Stimulated activated CD4-positive, alpha-beta T cell treated with anti-CD3 and anti-CD28 coated beads, Interleukin-2, amount 100 ng/mL, for 24 hours (primary cell): ENCODE measurements at places on chromosomes 2 and 18.

DNA sequence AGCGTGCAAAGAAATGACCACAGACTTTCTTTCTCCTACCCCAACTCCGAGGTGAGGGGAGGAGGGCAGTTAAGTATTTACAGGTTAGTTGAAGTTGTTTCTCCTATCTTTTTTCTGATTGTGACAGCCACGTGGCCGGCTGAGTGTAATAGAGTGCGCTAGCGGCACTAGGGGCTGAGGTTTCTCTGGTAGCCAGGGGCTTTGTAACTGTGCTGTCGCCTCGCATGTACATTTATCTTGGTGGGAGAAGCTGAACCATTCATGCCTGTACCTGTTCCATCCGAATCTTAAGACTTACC, 214.1 kb upstream of the STON1 start:
- peak; percentile 52 for DNase-seq

- DNase-seq, result no peak
Measured at GRCh38 chr2:102506743-102507142, 33.7 kb downstream of the SLC9A4 start.

DNA sequence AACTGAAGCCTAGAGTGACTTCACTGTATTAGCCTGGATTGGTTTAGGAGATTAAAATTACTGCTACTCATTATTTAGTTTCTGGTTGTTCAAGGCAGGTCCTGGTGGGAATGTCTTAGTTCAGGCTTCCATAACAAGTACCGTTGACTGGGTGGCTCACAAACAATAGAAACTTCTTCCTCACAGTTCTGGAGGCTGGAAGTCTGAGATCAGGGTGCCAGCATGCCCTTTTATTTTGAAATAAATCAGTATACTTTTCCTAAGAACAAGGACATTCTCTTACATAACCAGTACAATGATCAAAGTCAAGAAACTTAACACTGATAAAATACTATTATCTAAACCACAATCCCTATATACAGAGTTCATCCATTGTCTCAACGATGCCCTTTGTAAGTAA, 4.0 kb upstream of the DAW1 start:
- no peak for DNase-seq

- DNase-seq, result no peak
Measured at GRCh38 chr2:207616185-207616584, 9.0 kb downstream of the METTL21A start.

GRCh38 chr2:171956135-171956825, 34.0 kb downstream of the HAT1 start:
- no peak for DNase-seq

- DNase-seq, result no peak
Measured at GRCh38 chr18:34153711-34154110, 71.0 kb downstream of the NOL4 start.

- DNase-seq, result no peak
Measured at GRCh38 chr18:49527631-49528327, 34.1 kb upstream of the LIPG start.

DNA sequence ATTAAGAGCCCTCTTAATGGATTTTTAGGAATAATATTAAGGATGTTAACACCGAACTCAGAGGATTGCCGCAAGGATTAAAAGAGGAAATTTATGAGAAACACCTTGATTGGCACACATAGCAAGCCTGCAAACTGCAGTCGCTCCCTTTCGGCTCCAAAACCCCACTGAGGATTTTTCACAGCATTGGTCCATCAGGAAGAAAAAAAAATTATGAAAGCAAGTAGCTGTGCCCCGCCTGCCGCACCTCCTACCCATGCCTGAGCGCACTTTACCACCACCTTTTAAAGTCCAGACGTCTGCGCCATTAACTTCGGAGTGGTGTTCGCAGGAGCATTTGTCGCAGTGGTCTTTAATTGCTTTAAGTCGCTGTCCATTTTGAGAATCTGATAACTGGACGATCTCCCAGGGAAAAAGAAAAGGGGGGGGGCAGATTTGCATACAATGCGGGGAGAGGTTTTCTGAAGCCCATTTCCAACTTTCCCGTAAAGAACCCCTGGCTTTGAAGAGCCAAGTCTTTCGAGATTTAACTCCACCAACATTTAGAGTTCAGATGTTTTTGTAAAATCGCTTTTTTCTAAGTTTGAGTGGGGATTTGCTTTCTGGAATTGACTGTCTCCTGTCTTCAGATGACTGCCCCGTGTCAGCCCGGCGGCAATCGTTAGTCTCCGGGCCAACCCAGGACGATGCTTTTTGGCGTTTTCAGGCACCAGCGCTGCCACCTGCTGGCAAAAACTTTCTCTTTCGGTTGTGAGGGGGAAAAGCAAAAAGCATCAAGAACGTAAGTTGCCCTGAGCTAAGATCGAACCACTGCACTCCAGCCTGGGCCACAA, 913 bp upstream of the TRABD2A start:
- peak; percentile 88 for DNase-seq

DNA sequence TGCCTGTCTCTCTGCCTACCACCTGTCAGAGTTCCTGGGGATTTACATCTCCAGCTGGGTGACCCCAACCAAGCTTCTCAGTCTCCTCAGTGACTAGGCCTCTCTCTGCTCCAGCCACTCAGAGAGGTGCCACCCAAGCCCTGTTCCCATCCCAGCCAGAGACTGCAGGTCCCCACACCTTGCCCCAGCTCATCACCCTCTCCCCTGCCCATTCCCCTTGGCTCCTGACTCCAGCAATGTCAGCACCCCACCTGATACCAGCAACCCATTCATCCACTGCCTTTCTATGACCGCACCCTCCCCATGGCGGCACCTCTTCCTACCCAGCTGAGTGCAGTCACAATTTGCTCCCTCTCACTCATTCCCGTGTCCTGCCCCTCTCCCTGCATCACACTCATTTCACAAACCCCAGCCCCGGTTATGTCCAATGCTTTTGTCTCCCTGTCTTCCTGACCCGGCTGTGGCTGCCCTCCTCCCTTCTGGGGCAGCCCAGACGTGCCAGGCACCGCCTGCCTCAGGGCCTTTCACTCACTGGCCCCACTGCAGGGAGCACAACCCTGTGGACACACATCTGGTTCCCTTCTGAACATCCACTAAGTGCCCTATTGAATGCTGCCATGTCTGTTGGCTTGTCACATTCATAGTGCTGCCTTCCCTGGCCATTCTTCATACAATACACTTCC, 494.8 kb upstream of the HS6ST1 start:
- DNase-seq, result no peak

DNA sequence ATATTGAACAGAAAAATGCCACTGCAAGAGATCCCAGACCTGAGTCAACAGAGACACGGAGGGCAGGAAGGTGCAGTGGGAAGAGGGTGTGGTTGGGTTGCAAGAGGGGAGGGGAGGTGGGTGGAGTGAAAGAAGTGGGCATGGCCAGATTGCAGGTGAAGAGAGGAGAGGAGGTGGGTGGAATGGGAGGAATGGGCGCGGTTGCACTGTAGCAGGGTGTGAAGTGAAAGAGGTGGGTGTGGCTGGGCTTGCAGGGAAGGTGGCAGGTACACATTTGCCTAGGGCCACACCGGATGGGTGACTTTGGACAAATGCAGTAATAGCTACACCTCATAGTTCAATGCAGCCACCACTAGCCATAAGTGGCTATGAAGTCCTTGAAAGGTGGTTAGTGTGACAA, 71.1 kb downstream of the DOCK10 start:
- DNase-seq, result no peak

- no peak for DNase-seq
Measured at GRCh38 chr2:97673182-97673914, 3.8 kb downstream of the C2orf92 start.

DNA sequence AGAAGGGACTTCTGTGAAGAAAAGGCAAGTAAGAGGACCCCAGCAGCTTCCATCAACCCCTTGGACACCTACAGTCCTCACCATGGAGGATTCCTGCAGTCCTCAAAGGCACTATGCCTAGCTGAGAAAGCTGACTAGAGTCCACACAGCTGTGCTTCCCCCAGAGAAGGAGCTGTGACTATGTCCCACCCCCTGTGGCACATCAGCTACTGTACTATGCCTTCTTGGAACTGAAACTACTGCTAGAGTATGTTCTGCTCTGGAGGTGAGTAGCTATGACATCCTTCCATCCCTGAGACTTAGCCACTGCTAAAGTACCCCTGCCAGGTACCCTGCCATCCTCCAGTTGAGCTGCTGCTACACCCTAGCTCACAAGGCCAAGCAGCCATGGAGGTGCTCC, 690.2 kb upstream of the CHAC2 start:
- no peak for DNase-seq

DNA sequence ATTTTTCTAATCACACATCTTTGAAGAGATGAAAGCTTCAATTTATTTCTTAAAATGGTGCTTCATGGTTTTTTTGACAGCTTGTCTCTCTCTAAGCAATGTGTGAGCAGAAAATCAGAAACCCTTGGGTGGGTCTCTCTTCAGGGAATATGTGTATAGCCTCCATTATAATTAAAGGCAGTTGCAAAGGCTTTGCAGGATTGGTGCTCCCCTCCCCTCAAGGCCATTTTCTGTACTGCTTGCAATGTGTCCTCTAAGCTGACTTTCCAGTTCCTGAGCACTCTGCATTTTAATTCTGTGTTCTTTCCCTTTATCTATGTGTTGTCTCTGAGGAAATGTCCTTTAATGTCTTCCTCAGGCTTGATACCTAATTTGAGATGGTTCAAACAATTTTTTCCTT, 172.6 kb downstream of the DPP4 start:
- no peak for DNase-seq

DNA sequence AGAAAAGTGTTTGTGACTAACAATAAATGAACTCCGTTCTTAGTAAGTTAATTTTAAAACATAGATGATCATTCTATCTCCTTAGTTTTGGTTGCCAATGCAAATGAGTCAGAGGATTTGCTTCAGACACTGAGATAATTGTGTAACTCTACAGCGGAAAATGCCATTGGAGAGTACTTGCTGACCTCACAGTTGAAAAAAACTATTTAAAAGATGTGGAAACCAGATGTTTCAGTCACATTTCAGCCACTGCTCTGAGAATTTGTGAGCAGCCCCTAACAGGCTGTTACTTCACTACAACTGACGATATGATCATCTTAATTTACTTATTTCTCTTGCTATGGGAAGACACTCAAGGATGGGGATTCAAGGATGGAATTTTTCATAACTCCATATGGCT, at the start of gene TNFAIP6:
TSS of gene TNFAIP6 (plus strand) at position 234 of the 400 bp plus-strand sequence. CDS start at position 309, 75 bp downstream.
- DNase-seq, result no peak
